ENCODE measurements at places on chromosomes 1 and 21. TPM values are rescaled to one million over a fixed set of nuclear protein-coding genes. Genes with fewer than 3 reads are reported as not detected.

DNA sequence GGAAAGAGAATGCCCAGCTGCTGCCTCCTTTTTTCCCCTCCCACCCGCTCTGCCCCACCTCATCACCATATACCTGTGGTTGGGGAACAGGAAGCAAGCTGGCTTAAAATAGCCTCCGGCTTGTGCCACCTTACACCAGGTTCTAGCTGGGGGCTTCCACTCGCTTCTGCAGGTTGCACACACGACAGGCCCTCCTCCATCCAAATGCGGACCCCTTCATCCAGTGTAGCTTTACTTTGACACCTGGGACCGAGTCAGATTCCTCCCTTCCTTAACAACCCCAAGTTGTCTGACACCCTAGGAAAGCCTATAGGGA is 14.6 kb downstream of the BLACAT1 start:
- no peak for DNase-seq

GRCh38 chr1:164713456-164714207 is 154.6 kb downstream of the PBX1 start:
- no peak for DNase-seq

DNA sequence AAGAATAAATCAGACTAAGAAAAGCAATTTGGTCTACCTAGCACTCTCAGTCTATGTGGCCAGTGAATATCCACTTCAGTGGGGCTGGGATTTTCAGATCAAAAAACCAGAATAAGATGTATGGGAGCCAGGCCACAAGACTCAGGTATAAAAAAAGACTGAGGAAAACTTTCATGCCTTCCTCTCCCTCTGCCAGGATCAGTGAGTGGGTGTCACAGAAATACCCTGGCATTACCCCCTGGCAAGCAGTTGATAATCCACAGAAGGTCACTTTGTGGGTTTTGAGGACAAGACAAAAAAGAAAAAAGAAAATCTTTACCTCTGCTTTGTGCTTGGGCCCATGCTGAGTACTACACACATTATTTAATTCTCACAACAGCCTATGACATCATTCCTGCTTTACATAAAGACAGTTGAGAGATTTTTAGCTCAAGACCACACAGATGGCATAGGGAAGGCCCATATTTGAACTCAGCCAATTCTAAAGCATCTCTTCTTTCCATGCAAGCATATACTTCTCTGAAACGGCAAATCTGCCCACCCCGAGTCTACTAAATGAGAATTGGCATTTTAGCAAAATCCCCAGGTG is 57.6 kb downstream of the DESI2 start:
- no peak for DNase-seq

DNA sequence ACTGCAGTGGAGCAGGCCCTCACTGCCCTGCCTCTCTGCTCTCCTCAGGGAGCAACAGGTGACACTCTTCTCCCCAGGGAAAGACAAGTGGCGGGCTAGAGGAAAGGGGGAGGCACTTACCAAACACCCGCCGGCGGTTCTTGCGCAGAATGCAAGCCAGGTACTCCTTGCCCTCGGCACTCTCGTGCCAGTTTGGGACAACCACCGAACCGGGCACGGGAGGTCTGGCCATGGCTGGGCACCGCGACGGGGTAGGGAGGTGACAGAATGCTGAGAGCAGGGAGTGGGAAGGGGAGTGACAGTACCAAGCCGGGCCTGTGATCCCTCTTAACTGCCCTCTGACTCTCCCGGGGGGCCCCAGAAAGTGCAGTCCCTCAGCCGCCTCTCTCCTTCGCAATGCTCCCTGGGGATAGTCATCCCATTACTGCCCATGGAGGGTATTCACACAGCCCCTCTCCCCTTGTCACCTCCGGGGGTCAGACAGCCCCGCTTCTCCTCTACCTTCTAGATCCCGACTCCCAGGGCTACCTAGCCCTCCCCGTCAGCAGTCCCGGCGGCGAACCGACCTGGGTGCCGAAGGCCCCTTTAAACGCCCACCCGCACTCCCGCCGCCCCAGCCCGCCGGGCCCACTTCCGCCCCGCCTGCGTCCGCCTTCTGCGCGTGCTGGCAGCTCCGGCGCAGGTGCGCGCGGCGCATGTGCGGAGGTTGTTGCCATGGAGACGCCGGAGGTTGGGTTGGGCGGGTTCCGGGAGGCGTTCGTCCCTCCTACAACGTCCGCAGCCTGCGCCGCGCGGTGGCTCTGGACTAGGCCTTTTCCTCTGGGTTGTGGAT is at the start of gene CPLANE2:
CPLANE2 (minus strand) TSS at position 673 of the 832 bp plus-strand sequence; CDS start at position 232, 441 bp downstream.
- DNase-seq = peak; percentile 98

DNA sequence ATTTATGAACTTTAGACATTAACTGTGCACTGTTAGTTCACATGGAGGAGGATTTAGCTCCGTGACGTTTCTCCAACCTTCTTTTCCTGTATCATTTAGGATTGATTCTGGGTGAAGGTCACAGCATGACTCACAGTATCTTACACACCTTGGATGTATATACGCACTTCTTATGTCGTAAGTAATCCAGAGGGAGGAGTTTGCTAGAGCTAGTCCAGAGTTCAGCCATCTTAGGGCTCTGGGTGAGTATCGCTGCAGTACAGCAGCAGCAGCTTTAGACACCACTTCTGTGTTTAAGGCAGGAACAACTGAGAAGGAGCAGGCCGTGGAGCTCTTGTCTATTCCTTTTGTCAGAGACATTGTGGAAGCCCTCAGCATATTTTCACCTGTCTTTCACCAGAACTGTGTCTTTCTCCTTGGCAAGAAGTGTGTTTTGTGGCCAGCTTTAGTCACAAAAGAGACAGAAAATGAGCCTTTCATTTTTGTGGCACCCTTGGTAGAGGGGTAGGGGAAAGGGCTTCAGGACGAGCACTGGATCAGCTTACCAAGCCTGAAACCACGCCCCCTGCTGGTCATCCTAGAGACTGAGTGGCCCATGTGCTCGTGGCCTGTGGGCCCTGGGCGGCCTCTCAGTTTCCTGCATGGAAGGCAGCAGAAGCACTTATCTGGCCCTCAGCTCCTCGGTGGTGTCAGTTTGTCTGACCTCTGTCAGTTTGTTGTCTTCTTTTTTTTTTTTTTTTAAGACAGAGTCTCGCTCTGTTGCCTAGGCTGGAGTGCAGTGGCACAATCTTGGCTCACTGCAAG is 64.0 kb downstream of the ADARB1 start:
- DNase-seq = peak; percentile 89

GRCh38 chr1:173020138-173020750 is 30.5 kb downstream of the TNFSF18 start:
- no peak for DNase-seq

NAV1 gene
- 1.9 TPM for total RNA-seq

TNFRSF14 gene
- 135 TPM for total RNA-seq

AADACL4 gene
- not detected for total RNA-seq

UQCRHL gene
- 1.9 TPM for total RNA-seq

SLC16A4 gene
- total RNA-seq = 0.14 TPM

SMPDL3B gene
- total RNA-seq = 0.55 TPM

FOXD2 gene
- total RNA-seq = 0.05 TPM

RHOU gene
- 1.2 TPM for total RNA-seq

COL8A2 gene
- 0.05 TPM for total RNA-seq

OR2M3 gene
- total RNA-seq = not detected
